ENCODE measurements at places on chromosomes 12 and 14. TPM values are rescaled to one million over a fixed set of nuclear protein-coding genes. Genes with fewer than 3 reads are reported as not detected.

The RACGAP1 gene
- polyA plus RNA-seq, result 57.3 TPM

The IL22 gene
- not detected for polyA plus RNA-seq

The ARF6 gene
- 28.4 TPM for polyA plus RNA-seq

The ABCC9 gene
- polyA plus RNA-seq, result 0.49 TPM

The RPGRIP1 gene
- 0.31 TPM for polyA plus RNA-seq

The GNG2 gene
- 4.9 TPM for polyA plus RNA-seq

The HSPB8 gene
- 93.5 TPM for polyA plus RNA-seq

The SH2B3 gene
- 5.2 TPM for polyA plus RNA-seq

The BAG5 gene
- polyA plus RNA-seq, result 19.6 TPM

The NID2 gene
- polyA plus RNA-seq, result 341 TPM

The NKX2-1 gene
- not detected for polyA plus RNA-seq
